A549 treated with ZK216348 at 1 μM for 4 hours (cell line): ENCODE measurements at places on chromosomes 2 and 18. TPM values are rescaled to one million over a fixed set of nuclear protein-coding genes. Genes with fewer than 3 reads are reported as not detected.

Gene DRC1
- 0.11 to 0.21 TPM (median 0.18 TPM) in 4 of 5 replicates, not detected in the other for total RNA-seq

Gene ZNF396
- 0.57 to 1.2 TPM (median 0.74 TPM) in 5 replicates for total RNA-seq

Gene CDKL4
- not detected in 5 replicates for total RNA-seq

Gene REG1A
- total RNA-seq: not detected in 5 replicates

Gene CMPK2
- total RNA-seq: 0.54 to 1.6 TPM (median 1.2 TPM) in 5 replicates

Gene KLHL30
- 0.19 to 0.37 TPM (median 0.26 TPM) in 5 replicates for total RNA-seq

Gene IL37
- not detected in 5 replicates for total RNA-seq

Gene PLA2R1
- 1.9 to 2.7 TPM (median 2.4 TPM) in 5 replicates for total RNA-seq

Gene UGT1A8
- total RNA-seq: 0.23 TPM in 1 of 5 replicates, not detected in the others

Gene SLC11A1
- 0.16 to 0.66 TPM (median 0.16 TPM) in 5 replicates for total RNA-seq

Gene COLEC11
- total RNA-seq: 0.39 to 1.4 TPM (median 0.47 TPM) in 5 replicates

Gene ZDBF2
- total RNA-seq: 0.68 to 1.7 TPM (median 1.1 TPM) in 5 replicates

Gene GCG
- total RNA-seq: not detected in 5 replicates
